ENCODE measurements at places on chromosomes 4 and X.

DNA sequence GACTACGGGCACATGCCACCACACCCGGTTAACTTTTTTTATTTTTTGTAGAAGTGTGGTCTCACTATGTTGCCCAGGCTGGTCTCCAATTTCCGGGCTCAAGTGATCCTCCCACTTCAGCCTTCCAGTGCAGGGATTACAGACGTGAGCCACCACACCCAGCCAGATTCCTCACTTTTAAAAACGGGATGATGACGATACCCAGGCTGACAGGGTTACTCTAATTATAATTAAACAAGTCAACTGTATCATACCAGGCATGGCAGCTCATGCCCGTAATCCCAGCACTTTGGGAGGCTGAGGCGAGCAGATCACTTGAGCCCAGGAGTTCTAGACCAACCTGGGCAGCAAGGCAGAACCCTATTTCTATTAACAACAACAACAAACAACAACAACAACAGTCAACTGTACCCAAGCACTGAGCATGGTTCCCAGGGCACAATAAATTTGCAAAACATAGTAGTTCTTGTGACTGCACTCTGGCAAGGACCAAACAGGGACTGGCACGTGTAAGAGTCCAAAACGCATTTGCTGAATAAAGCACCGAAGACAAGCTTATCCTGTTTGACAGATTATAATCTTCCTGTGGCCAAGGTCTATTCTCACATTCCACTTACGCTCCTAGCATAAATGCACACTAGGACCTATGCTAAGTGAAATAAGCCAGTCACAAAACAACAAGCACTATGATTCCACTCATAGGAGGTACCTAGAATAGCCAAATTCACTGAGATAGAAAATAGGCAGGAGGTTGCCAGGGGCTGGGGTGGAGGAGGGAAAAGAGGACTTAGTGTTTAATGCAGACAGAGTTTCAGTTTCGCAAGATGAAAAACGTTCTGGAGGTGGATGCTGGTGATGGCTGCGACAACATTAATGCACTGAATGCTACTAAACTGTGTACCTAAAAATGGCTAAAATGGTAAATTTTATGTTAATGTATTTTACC is 77.5 kb downstream of the IRF2 start:
- no peak for DNase-seq

DNA sequence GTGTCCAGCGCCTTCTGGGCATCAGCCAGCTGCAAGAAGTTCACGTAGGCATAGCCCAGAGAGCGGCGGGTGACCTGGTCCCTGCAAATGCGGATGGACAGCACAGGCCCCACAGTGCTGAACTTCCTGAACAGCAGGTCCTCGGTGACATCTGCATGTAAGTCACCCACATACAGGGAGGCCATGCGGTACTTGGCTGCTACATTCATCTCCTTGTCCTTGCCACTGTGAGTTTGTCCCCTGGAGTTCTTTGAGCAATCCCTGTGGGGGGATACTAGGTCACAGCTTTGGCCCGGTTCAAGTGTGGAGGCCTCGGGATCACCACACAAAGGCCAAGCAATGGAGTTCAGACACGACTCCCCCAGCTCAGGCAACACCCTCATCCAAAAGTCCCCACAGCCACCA is 776 bp downstream of the PABPC4L start:
- no peak for DNase-seq

DNA sequence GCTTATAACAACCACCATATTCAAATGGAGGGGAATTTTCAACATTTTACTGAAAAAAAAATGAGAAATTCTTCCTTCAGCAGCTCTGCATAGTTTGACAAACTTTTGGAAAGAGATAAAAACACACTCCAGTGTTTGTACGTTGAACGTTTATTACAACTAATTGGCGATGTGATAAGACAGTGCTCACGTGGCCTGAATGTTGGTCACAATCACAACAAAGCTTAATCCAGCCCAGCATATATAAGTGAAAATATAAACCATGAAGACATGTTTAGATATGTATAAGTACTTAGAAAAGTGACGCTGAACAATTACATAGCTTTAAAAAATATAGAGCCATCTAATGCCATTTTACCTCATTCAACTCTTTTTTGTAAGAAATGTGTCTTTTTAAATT is 28.7 kb downstream of the AP1S2 start:
- DNase-seq, result no peak

- no peak for DNase-seq
Observed at GRCh38 chrX:118528071-118528737, 32.6 kb downstream of the DOCK11 start.

DNA sequence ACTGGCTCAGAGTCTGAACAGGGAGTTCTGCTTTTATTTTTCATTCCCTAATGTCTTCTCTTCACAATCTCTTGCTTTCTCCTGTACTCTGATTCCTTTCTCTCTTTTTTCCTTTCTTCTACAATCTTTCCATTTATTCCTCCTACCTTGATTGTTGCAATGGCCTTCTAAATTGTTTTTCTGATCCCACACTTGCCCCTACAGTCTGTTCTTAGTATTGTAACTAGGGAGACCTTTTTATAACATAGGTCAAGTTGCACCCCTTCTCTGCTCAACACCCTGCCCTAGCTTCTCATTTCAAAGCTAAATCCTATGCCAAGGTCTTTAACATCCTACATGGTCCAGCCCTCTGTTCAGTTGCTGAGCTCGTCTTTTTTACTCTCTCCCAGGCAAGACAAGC is 277.9 kb downstream of the GBA3 start:
- DNase-seq, result no peak

DNA sequence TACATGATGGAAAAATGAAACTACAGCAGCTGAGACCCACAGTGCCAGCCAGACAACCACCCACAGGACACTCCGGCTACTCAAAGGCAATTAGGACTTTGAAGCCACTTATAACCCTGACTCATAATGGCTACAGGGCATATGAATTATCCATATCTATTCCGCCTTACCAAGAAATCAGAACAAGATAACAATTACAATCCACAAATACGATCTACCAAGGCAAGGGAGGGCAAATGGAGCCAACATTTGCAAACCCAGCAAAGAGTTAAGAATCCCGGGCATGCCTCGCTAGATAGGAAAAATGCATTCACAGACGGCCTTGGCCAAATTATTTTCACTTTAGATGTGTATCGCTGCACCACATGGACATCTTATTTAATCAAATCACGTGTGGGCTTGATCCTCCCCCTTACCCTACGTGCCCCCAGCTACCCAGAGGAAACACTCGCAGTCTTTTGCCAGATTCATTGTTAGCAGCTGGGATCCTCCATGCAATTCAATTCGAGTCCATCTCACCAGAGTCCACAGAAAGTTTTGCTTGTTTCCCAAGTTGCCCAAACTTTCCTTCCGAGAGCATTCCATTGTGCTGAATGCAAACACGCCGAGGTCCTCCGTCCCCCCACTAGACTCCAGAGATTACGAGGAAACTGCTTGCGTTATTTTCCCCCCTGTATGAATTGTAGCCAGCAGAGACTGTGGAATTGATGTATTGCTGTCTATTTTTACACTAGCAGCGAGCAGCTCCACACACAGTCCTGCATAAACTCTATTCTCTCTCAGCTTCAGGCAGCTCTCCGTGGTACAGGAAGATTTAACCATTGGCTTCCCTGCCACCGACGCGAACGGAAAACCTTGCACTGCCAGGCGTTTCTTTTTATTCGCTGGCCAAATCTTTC is 1.2 kb downstream of the PPARGC1A start:
- no peak for DNase-seq

- DNase-seq, result no peak
Observed at GRCh38 chr4:17347445-17347844, 164.4 kb downstream of the QDPR start.

DNA sequence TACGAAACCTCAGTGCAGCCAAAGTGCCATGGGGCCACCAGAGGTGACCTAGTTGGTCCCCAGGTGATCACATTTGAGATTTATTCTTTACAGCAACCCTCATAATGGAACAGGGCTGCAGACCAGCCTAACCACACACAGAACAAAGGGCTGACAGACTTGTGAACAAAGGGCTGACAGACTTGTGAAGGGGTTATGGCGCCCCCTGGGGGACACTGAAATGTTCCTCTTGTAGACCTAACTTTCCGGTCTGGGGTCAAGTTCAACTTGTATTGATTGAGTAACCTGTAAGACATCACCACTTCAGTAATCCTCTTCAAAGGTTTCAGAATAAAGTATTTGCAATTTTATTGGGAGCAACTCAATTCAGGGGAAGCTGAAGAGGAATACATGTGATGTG is 175.9 kb upstream of the RPS6KA3 start:
- peak; percentile 52 for DNase-seq

DNA sequence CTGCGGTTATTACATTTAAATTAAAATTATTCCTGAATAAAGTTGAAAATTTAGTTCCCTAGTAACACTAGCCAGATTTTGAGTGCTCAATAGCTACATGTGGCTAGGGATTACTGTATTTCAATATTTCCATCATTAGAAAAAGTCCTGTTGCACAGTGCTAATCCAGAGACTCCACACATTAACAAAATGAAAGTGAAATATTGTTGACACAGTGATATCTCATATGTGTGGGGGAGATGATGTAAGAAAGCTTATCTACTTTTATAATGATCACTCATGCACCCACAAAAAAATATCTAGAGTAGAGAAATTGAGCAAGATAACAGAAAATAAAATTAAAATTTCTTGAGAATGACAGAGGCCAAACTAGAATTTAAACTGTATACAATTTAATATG is 74.9 kb downstream of the MAGEB10 start:
- no peak for DNase-seq

DNA sequence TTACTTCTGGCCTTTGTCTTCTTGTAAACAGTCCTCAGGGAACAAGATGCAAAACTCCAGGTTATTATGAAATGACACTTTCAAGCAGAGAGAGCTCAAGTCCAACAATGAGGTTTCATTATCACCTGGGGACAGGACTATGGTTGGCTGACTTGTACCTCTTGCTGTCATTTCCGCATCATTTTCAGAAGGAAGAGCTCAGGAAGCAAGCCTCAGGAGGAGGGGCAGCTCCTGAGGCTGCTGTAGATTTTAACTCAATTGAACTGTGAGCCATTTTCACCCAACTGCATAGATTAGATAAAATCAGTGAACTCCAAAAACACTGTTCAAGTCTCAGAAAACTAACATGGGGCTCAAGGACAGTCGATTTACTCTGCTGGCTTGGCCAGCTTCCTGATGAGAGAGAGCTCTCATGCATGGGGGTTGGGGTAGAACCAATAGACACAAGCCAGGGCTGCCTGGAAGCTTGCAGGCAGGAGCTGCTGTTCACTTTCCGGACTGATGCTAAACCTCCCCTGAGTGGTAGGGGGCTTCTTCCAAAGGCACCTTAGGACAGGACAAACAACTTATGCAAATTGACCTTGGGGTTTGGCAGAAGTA is 23.6 kb downstream of the TMEM255A start:
- no peak for DNase-seq

- no peak for DNase-seq
Observed at GRCh38 chr4:186132577-186133242, 28.2 kb downstream of the FAM149A start.

GRCh38 chr4:165301833-165302232 is 25.6 kb upstream of the MSMO1 start:
- no peak for DNase-seq

- DNase-seq, result no peak
Observed at GRCh38 chr4:16083241-16084191, at the start of gene PROM1. PROM1 (minus strand) TSS chr4:16084023; CDS start chr4:16075906, 8,117 bp downstream.

- DNase-seq, result no peak
Observed at GRCh38 chr4:186069729-186070128, 773 bp downstream of the TLR3 start.

Measured in keratinocyte (primary cell).